Thoracic aorta (tissue), 2 donors: ENCODE measurements at places on chromosomes 6 and 20.

GRCh38 chr20:47438464-47439381, 63.0 kb upstream of the NCOA3 start:
- H3K4me3 ChIP-seq: no peak overlapping the region
- H3K36me3 ChIP-seq: no peaks in the 10 kb centered on the region
- peaks cover 2% of the 10 kb centered on the region for H3K4me1 ChIP-seq
- no peak for DNase-seq
- H3K27ac ChIP-seq: no peak overlapping the region
- no peaks in the 10 kb centered on the region for H3K27me3 ChIP-seq

- H3K27me3 ChIP-seq: no peaks in the 10 kb centered on the region
- H3K36me3 ChIP-seq: no peaks in the 10 kb centered on the region
- no peak for DNase-seq
- H3K4me1 ChIP-seq: peaks cover 5% of the 10 kb centered on the region
These were observed 8.5 kb upstream of the TUBB2A start for GRCh38 chr6:3165631-3166534.

DNA sequence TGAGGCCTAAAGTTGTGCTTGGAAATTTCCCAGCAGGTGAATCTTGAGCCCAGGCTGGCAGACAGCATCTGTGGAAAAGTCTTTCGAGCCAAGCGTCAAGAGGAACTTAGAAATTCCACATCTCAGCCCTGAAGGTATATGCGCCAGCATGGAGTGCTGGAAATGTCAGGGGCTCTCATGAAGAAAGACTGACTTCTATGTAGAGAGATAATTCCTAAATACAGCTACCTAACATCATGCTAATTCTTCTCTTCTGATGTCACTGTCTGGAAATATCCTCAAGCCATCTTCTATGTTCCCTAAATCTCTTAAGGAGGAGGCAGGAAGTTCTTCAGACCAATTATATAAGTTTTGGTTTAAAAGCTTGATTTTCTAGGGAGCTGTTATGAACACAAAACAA, 492.4 kb upstream of the MARCKS start:
- no peaks in the 10 kb centered on the region for H3K4me1 ChIP-seq
- H3K27ac ChIP-seq: no peak overlapping the region
- H3K27me3 ChIP-seq: no peaks in the 10 kb centered on the region
- H3K4me3 ChIP-seq: no peak overlapping the region

DNA sequence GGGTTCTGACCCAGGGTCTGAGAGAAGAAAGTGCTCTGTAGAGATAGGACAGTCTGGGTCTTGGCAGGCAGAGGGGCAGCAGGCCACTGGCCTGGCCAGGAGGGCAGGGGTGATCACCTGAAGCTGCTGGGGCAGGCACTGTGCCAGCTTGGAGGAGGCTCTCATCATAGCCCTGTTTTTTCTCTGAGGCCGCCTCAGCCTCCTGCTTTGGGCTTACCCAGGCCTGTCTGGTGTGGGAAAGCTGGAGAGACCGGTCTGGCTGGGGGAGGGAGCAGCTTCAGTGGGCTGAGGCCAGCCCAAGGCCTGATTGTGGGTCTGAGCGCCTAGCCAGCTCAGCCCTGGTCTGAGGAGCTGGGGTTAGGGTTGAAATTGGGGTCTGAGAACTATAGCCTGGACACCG, 3.9 kb downstream of the LPIN3 start:
- H3K36me3 ChIP-seq: no peaks in the 10 kb centered on the region
- no peak overlapping the region for H3K27ac ChIP-seq
- peaks cover 3% of the 10 kb centered on the region for H3K4me1 ChIP-seq
- no peaks in the 10 kb centered on the region for H3K27me3 ChIP-seq
- H3K4me3 ChIP-seq: no peak overlapping the region

- no peaks in the 10 kb centered on the region for H3K36me3 ChIP-seq
- no peaks in the 10 kb centered on the region for H3K27me3 ChIP-seq
- H3K4me3 ChIP-seq: no peak overlapping the region
- H3K4me1 ChIP-seq: no peaks in the 10 kb centered on the region
- no peak overlapping the region for H3K27ac ChIP-seq
These were observed 64.2 kb downstream of the EDN3 start for GRCh38 chr20:59364611-59365010.

GRCh38 chr6:64589961-64590360, 954.4 kb downstream of the PHF3 start:
- no peak overlapping the region for H3K27ac ChIP-seq
- no peak for DNase-seq
- H3K27me3 ChIP-seq: no peaks in the 10 kb centered on the region
- H3K36me3 ChIP-seq: no peaks in the 10 kb centered on the region

DNA sequence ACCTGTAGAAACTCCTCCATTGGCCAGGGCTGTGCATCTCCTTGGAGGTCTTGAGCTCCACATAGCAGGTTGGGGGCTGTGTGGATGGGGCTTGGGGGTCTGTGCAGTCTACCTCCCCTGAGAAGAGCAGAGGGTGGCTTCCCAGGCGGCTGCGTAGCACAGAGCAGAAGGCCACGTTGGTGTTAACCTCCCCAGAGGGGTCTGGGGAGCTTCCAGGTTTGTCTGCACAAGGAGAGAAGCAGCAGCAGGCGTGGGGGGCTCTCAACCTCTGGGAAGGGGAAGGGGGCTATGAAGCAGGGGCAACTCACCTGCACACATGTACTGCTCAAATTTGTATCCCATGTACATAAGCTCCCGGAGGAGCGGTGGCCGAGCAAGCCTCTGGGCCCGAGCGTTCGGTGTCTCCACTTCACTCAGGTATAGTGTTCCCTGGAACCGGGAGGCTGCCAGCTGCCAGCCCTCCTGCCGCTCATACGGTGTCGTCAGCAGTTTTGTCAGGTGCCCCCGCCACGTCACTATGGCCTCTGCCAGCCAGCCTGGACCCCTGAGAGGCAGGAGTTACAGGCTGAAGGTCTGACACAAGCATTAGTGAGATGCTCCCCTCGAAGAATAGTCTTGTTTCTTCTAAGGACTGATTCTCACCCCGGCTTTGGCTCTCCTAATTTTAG, 1.2 kb downstream of the DXO start:
- DNase-seq: no peak
- H3K27ac ChIP-seq: peak overlapping the region; percentile 91
- peaks cover 19% of the 10 kb centered on the region for H3K4me1 ChIP-seq
- peak overlapping the region; percentile 79 for H3K4me3 ChIP-seq
- no peaks in the 10 kb centered on the region for H3K27me3 ChIP-seq
- H3K36me3 ChIP-seq: peaks cover 37% of the 10 kb centered on the region

GRCh38 chr20:56352345-56353055, 6.3 kb upstream of the FAM210B start:
- no peaks in the 10 kb centered on the region for H3K36me3 ChIP-seq
- H3K27me3 ChIP-seq: no peaks in the 10 kb centered on the region

DNA sequence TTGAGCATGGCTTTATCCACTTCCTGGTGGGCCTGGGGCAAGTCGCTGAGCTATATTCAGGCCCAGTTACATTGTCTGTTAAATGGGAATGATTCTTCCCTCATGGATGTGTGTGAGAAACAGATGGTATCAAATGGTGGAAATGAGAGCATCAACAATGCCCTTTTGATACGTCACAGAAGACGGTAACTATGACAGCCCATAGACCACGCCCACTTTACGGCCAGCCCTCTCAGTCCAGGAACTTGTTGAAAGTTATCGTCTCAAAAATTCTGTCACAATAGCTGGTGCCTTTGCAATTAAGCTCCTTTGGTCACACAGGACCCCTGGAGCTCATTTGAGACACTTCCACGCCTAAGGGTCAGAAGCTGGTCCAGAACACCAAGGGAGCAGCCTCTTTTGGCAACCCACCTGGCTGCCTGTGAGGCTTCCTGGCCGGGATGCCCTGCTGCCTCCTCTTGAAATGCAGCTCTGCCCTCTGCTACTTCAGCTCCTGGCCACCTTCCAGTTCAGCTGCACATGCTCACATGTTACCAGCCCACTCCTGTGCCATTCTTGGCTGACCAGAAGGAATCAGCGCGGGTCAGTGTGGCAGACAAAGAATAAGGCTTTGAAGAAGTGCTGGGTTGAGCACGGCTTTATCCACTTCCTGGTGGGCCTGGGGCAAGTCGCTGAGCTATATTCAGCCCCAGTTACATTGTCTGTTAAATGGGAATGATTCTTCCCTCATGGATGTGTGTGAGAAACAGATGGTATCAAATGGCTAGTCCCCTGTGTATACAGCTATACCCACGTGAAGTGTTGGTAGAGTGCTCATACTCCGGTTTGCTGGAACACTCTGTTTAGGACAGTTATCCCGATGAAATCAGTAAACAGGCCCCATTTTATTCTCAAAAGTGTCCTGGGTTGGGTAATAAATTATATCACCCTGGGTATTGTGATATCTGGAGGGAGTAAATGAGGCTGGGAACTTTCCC, 199.2 kb upstream of the SUPT3H start:
- no peak for DNase-seq
- no peaks in the 10 kb centered on the region for H3K4me1 ChIP-seq
- H3K36me3 ChIP-seq: no peaks in the 10 kb centered on the region
- H3K27ac ChIP-seq: no peak overlapping the region

GRCh38 chr20:19682249-19682648, 75.8 kb upstream of the RIN2 start:
- no peak overlapping the region for H3K27ac ChIP-seq
- no peaks in the 10 kb centered on the region for H3K4me1 ChIP-seq
- peaks cover 5% of the 10 kb centered on the region for H3K36me3 ChIP-seq
- H3K27me3 ChIP-seq: no peaks in the 10 kb centered on the region
- H3K4me3 ChIP-seq: no peak overlapping the region

DNA sequence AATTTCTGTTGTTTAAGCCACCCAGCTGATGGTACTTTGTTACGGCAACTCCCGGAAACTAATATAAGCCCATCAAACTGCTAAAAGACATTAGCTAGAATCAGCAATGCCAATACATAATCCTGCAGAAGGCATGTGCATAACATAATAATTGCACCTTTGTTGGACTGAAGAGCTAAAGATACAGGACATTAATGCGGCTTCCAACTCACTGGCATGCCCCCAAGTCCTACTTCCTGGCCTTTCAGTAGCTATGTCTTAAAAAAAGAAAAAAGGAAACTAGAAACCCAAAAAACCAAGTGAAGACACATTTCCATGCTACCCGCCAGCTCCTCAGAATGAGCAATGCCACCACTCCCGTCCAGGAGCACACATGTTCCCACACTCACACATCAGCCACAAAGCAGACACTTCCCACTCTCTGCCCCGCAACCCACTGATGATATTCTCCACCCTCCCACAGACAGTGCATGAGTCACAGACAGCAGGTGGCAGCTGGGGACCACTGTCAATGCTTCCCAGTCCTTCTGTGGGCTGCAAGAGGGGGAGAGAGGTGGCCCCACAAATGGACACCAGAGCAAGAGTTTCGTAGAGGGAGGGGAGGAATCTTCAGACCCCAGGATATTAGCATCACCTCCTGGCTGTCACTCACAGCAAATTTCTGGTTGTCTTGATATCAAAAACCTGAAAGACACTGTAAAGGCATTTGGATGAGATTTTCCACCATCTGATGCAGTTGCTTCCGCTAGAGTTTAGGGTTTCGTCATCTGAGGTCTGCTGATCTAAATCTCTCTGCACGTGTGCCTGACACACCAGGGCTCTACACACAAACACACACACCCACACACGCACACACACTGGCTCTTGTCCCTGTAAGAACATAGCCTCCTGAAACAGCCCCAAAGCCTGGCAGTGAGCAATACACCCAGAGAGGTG, 32.8 kb downstream of the GFOD1 start:
- H3K36me3 ChIP-seq: no peaks in the 10 kb centered on the region
- no peak overlapping the region for H3K27ac ChIP-seq
- no peaks in the 10 kb centered on the region for H3K27me3 ChIP-seq
- DNase-seq: no peak

GRCh38 chr6:45532721-45533210, 155.0 kb upstream of the SUPT3H start:
- no peaks in the 10 kb centered on the region for H3K27me3 ChIP-seq
- peak overlapping the region; percentile 18 for H3K4me3 ChIP-seq
- no peaks in the 10 kb centered on the region for H3K36me3 ChIP-seq

- peak overlapping the region; percentile 94 for H3K27ac ChIP-seq
- no peaks in the 10 kb centered on the region for H3K36me3 ChIP-seq
- H3K4me3 ChIP-seq: no peak overlapping the region
- DNase-seq: no peak
These were observed 28.0 kb upstream of the PTGIS start for GRCh38 chr20:49595811-49596561.
